ENCODE measurements at places on chromosomes 1 and 21.

DNA sequence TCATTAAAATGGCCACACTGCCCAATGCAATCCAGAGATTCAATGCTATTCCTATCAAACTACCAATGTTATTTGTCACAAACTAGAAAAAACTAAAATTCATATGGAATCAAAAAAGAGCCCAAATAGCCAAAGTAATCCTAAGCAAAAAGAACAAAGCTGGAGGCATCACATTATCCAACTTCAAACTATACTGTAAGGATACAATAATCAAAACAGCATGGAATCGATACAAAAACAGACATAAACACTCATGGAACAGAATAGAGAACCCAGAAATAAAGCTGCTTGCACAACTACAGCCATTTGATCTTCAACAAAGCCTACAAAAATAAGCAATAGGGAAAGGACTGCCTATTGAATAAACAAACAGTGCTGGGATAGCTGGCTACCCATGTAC is 100.4 kb downstream of the FAF1 start:
- no peak for DNase-seq

DNA sequence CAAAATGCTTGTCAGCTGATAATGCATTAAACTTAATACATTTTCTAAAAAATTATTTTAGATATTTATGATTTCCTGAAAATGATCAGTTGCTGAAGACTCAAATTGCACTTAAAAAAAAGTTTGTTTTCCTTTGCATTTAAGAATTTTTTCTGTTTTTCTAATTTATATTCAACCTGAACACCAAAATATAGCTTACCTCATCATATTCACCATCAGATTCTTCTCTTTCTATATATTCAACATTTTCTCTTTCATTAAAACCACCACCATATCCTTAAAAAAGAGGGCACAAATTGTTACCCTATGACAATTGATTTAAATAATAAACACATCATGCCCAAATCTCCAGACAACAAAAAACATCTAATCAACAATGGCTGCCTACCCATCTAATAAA is 8.6 kb downstream of the ZRANB2 start:
- DNase-seq: no peak

DNA sequence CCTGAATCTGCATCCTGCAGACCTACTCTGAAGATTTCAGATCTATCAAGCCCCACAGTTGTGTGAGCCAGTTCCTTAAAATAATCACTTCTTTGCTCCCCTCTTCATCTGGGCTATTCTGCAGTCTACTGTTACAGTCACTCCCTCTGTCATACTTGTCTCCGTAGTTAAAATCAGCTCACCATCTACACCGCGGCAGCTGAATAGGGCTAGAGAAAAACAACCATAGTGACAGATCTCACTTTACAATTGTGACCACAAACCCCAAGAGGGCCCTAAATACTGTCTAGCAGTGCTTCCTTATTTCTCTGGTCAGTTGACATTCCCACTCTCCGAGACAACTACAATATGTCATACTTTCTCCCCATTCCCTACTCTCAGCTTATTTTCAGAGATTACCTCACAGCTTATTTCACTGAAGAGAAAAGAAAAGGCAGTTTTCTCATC is 12.9 kb downstream of the DESI2 start:
- DNase-seq: no peak

- no peak for DNase-seq
Observed at GRCh38 chr1:29412591-29412990, 176.3 kb downstream of the PTPRU start.

DNA sequence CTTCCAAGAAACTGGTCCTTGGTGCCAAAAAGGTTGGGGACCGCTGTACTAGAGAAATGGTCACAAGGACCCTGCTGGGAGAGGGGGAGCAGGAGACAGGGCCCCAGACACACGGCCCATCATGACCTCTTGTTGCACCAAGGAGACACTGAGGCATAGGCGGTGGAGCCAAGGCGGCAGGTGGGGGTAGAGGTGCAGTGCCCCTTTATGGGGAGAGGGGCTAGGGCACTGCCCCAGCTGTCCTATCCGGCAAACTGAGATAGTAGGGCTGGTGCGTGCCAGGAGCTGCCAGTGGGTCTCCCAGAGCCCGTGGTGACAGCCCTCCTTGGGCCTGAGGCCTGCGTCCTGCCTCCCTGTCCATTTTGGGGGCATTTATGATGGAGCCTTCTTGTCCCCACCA is 20.3 kb downstream of the TNNT2 start:
- no peak for DNase-seq

GRCh38 chr1:19425646-19426239 is 59.6 kb downstream of the CAPZB start:
- DNase-seq: no peak

DNA sequence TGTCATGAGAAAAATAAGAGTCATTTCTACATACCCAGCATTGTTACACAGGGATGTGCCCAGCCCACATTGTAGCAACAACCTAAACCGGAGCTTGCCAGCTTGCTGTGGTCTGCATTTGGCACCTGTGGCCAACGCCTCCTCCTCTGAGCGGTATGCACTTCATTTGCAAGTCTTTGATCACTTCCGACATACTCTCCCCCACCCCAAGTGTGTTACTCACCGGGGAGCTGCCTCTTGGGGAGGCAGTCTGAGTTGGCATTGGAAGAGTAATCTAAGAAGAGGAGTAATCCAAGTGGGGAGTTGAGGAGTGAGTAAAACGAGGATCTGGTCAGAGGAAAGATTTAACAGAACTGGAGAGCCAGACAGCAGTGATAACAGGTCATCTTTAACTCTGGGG is 3.8 kb downstream of the BCL9 start:
- peak; percentile 70 for DNase-seq

Measured in iPS DF 19.7 (cell line).